ENCODE measurements at places on chromosomes 3 and 15. TPM values are rescaled to one million over a fixed set of nuclear protein-coding genes. Genes with fewer than 3 reads are reported as not detected.

The RBPMS2 gene
- 1.4 TPM for total RNA-seq

The SPATA12 gene
- total RNA-seq, result 0.47 TPM

The SPSB4 gene
- total RNA-seq, result not detected

The GOLGA6L24 gene
- not detected for total RNA-seq

DNA sequence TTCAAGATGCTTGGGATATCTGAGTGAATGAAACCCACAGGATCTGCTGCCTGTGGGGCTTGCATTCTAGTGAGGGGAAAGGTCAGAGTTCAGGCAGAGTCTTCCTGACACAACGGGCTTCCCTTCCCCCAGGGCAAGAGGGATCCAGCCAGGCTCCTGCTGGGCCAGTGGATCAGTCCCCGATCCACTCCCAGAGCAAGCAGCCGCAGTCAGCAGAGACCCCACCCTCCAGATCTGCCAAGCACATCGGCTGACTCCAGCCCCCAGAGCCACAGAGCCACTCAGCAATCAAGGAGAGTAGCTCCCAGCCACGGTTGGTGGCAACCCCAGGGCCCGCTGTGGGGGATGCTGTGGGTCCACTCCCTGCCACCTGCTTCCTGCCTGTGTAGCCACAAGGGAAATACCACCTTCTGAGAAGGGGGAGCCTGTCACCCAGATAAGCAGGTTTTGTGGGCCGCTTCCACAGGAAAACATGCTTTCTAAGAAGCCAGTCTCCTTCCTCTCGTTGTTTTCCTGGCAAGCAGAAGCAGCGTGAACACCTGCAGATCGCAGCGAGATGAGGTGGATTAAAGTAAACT, 44.9 kb downstream of the CPN2 start:
- no peak for DNase-seq

DNA sequence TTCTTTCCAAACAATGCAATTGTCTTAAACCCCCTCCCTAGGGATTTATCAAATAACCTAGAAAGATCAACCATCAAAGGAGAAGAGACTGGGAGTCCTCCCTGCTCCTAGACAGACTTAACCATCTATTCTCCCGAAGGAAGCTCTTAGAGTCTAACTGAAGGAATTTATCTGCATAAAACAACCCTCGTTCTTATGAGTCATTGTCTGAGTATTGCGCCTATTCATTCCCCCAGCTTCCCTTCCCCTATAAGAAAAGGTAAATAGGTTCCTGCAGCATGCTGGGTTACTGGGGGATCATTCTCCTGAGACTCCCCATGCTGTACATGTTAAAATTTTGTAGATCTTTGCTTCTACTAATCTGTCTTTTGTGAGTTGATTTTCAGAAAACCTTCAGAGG, 412.7 kb downstream of the OCA2 start:
- DNase-seq, result no peak

GRCh38 chr15:75397494-75397893, 29.1 kb upstream of the MAN2C1 start:
- no peak for DNase-seq

DNA sequence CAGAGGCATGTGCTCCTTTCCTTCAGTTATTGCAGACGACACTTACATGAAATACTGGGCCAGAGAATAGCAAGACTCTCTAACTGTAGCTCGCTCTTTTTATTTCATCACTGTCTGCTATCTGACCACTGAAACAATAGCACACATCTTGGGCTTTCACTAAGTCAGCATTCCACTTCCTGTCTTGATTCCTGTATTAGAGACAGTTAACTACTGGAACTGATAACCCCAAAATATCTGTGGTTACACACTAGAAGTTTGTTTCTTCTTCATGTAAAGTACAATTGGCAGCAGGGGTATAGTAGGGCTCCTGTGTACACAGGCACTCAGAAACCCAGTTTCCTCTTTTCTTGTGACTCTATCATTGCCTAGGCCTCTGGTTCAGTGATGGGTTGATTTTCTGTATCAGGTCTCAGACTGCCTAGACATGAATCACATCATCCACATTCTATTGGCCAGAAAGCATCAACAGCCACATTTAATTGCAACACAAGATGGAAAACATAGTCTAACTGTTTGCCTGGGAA, 230.2 kb upstream of the CD96 start:
- DNase-seq, result no peak

DNA sequence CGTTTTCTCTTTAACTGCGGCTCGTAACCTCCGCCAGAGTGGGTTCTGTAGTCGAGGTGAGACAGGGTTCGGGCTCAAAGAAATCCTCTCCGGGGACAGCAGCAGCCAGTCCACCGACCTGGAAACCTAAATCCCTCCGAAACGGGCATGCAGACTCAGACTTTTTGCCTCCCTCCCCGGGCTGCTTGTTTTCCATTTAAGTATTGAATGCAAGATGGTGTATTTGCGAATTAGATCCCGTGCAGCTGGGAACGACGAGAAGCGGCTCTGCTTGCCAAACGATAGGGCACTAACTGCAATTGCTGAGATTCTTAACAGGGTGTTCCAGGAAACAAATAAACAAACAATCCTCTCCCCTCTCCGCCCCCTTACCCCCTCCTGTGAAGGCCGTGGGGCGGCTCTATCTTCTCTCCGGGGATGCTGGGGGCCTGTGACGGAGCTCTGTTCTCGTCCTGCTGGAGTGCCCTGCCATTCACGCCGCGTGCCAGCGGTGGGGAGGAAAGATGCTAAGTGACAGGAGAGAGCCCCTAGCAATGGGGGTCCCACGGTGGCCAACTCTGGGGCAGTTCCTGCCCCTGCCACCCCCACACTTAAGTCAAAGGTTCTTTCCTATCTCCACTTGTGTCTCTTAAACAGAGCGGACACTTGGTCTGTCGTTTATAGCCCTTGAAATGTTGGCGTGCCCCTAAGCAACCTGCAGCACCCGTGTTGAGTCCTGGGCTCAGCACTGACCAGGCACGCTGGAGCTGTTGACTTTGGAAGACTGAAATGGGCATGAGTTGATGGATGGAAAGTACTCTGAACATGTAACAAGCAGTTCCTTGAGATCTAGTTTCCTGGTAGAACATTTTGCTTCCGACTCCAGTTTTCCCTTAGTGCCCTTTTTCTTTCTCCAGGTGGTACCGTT, 1.3 kb upstream of the ETV5 start:
- peak; percentile 30 for DNase-seq

The VGLL3 gene
- total RNA-seq, result 40.0 TPM

DNA sequence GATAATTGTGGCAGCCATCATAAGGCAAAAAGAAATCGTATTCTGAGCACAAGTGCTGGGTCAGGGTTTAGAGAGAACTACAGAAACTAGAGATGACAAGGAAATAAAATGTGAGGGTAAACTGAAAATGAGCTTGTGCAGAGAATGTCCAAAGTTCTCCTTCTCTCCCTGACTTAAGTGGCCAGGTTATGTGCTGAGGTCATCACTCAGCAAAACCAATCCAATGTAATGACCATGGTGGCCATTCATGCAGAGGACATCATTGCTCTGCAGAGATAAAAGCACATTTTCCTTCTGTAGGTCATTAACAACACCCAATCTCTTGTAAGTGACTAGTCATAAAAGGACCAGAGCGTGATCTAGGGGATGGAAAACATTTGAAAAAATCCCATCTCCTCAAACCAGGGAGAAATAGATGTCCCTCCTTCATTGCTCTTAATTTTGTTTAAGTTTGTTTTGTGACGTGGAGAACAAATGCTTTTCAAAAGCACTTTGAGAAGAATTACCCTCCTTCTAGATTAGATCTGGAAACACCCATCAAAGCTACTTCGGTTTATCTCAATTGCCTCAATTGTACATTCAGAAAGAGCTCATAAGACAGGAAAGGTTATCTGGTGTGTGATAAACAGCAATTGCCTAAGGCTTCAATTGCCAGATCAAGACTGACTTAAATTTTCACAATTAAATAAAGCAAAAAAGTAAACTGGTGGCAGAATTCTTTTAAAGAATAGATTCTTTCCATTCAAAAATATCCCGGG, 173.4 kb downstream of the SERPINI1 start:
- DNase-seq, result no peak

DNA sequence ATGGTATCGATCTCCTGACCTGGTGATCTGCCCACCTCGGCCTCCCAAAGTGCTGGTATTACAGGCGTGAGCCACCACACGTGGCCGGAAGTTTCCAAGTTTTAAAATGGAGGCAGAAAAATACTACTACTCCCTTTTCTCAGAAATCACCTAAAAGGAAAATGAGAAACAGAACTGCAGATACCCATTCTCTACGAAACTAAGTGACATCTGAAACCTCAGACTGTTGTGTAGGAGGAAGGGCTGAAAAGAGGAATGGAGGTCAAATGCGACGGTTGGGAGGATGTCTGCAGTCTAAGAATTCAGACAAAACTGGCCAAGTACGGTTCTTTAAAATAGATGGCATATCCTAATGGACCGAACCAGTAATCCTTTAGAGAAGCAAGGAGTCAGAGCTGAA, 24.1 kb downstream of the WDR48 start:
- no peak for DNase-seq
